ENCODE measurements at places on chromosomes 2 and 18. TPM values are rescaled to one million over a fixed set of nuclear protein-coding genes. Genes with fewer than 3 reads are reported as not detected.

GRCh38 chr2:235951982-235952381 lies 216.2 kb downstream of the GBX2 start:
- no peak overlapping the region for H3K4me3 ChIP-seq
- H3K27me3 ChIP-seq, result no peaks in the 10 kb centered on the region

DNA sequence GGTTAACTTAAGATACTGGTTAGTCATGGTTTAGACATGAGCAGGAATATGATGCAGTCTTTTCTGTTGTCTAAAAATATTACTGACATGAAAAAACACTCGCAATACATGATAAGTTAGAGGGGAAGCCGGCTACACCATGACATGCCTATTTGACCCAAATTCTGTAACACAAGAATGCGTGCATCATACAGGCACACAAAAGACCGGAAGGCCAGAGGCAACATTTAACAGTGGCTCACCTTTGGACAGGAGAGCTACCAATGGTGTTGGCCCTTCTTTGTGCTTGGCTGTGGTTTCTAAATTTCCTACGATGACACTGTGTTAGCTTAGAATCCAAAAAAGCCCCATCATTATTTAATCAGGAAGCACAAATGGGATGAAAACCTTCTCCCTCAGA lies 4.1 kb downstream of the PARD6G start:
- H3K27me3 ChIP-seq, result no peaks in the 10 kb centered on the region
- no peak for DNase-seq
- no peak overlapping the region for H3K4me3 ChIP-seq
- H3K4me1 ChIP-seq, result no peaks in the 10 kb centered on the region
- H3K36me3 ChIP-seq, result no peaks in the 10 kb centered on the region

- no peak overlapping the region for H3K4me3 ChIP-seq
- H3K4me1 ChIP-seq, result no peaks in the 10 kb centered on the region
- DNase-seq, result no peak
- H3K27ac ChIP-seq, result no peak overlapping the region
Measured at GRCh38 chr2:176562359-176563078, 293.3 kb downstream of the MTX2 start.

DNA sequence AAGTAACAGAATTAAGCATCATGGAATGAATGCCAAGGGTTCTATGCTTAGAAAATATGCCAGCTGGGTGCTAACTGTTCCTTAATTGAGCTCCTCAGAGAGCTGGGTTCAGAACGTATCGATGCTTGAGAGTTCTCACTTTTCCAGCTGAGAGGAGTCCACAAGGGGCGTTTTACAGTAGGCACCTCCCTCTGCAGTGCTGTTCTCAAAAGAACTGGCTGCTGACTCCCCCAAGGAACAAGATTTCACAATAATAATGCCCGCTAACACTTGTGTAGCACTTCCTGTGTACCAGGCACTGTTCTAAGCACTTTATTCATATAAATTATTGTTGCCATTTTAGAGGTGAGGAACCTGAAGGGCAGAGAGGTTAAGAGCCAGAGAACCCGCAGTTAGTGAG lies 18.1 kb upstream of the TMEM237 start:
- H3K27me3 ChIP-seq, result no peaks in the 10 kb centered on the region
- peaks cover 4% of the 10 kb centered on the region for H3K4me1 ChIP-seq
- H3K27ac ChIP-seq, result no peak overlapping the region
- no peak overlapping the region for H3K4me3 ChIP-seq

GRCh38 chr2:32495139-32495538 lies 132.7 kb upstream of the TTC27 start:
- DNase-seq, result no peak
- H3K36me3 ChIP-seq, result peaks cover 13% of the 10 kb centered on the region
- H3K4me1 ChIP-seq, result no peaks in the 10 kb centered on the region
- no peaks in the 10 kb centered on the region for H3K27me3 ChIP-seq

- H3K4me3 ChIP-seq, result no peak overlapping the region
- no peaks in the 10 kb centered on the region for H3K27me3 ChIP-seq
- no peaks in the 10 kb centered on the region for H3K4me1 ChIP-seq
- no peak overlapping the region for H3K27ac ChIP-seq
- DNase-seq, result no peak
Measured at GRCh38 chr2:8189316-8189715, 492.5 kb upstream of the ID2 start.

GRCh38 chr2:118983133-118983532 lies 41.1 kb downstream of the MARCO start:
- H3K27ac ChIP-seq, result no peak overlapping the region
- no peak overlapping the region for H3K4me3 ChIP-seq
- no peak for DNase-seq
- H3K36me3 ChIP-seq, result no peaks in the 10 kb centered on the region
- no peaks in the 10 kb centered on the region for H3K4me1 ChIP-seq
- no peaks in the 10 kb centered on the region for H3K27me3 ChIP-seq

DNA sequence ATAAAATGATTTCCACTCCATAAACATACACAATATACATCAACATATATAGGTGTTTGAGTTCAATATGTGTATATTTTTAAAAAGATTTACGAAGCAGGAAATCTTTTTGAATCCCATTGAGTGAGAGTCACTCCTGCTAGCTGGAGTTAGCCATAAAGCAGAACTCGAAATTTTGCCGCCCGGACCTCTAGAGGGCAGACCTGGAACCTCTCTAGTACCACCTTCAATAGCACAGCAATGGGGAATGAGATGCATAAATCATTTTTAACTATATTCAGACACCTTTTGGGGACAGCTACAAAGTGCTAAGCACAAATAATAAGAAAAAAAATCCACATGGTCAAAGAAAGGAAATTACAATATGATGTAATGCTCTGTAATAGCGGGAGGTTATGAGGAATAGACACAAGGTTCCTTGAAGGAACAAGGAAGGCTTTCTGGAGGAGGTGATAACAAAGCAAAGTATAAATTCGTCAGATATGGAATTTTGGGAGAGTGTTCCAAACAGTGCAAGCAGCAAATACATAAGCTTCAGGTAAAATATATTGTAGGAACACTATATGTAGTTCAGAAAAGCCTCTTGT lies 533.4 kb downstream of the ERBB4 start:
- no peaks in the 10 kb centered on the region for H3K27me3 ChIP-seq
- no peak for DNase-seq
- H3K36me3 ChIP-seq, result no peaks in the 10 kb centered on the region
- no peak overlapping the region for H3K27ac ChIP-seq

Gene EGR4
- total RNA-seq, result 0.55 TPM

Gene DSG1
- not detected for total RNA-seq

Gene KCNJ3
- total RNA-seq, result not detected

Gene GPR45
- total RNA-seq, result not detected

Measured in CD8-positive, alpha-beta memory T cell (primary cell).